T1000 (cell line): ENCODE measurements at places on chromosomes 13 and 19.
A peak's percentile ranks its signal among the peaks of the same experiment; 100 is the strongest.

- DNase-seq = no peak
These were observed 47.5 kb upstream of the LSM14A start for GRCh38 chr19:34124828-34125227.

DNA sequence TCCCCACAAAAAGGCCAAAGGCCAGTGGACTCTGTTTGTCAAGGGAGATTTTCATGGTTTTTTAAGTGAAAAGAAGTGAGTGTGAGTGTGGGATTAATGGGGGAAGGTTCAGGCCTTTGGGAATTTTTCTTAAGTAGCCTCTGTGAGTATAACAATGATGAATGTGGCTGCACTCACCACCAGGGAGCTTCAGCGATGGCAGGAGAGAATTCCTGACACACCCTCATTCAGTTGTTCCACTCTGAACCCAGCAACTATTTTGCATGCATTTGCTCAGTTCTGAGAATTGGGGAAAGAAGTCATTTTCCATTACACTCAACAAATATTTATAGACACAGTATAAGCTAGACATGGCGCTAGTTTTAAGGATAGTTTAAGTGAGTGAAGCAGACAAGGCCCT lies 117.9 kb downstream of the CCNA1 start:
- DNase-seq = no peak

GRCh38 chr19:6639439-6639838 lies 30.5 kb downstream of the TNFSF14 start:
- DNase-seq = no peak

DNA sequence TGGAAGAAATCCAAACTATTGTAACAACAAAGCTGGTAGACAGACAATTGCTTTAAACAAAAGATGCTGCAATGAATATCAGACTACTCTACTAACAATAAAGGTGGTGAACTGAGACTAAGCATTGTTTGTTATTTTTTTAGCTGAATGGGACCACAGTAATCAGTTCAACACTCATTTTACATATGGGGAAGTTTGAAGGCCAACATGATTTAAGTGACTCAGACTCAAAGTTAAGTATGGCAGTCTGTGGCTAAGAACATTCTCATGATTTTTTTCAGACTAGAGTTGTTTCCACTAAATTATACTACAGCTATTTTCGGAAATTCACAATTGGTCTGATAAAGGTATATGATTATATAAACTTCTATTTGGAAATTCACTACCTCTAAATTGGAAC lies 10.4 kb downstream of the EXOSC8 start:
- DNase-seq = no peak

DNA sequence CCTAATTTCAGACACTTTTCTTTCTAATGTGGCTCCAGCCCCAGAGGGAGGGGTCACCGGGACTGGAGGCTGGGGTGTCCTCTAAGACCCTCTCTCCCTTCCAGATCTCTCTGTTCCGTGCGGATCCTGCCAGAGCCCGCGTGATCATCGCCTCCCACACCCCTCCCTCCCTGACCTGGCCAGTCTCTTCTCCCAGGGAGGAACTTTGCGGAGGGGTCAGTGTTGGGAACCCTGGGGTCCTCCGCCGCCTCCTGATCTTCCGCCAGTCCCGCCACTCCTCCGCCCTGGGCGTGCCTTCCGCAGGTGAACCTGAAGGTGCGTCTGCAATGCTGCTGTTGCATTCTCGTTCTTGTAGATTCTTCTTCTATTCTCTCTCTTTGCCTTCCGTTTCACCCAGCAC lies 9.1 kb downstream of the SOX21 start:
- no peak for DNase-seq

DNA sequence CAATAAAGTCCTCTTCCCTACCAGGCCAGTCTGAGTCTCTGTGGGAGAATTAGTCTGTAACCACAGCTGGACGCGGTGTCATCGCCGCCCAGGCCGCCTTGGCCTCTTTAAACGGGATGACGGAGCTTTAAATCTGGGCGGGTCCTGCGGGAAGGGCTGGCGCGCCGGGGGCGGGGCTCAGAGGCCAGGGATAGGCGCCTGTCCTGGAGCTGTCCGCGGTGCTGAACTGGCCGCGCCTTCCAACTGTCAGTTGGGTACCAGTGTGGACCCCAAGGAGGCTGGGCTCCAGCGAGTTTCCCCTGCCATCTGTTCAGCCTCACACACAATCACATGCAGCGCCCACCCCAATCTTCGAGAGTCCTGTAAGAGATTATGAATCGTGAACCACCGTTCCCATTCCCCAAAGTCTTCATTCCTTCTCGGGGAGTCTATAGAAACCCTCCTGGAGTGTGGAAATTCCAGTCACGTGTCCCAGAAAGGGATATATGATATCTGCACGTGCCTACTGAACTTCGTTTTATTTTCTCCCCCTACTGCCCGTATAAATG lies 11.5 kb downstream of the APLP1 start:
- peak; percentile 87 for DNase-seq

DNA sequence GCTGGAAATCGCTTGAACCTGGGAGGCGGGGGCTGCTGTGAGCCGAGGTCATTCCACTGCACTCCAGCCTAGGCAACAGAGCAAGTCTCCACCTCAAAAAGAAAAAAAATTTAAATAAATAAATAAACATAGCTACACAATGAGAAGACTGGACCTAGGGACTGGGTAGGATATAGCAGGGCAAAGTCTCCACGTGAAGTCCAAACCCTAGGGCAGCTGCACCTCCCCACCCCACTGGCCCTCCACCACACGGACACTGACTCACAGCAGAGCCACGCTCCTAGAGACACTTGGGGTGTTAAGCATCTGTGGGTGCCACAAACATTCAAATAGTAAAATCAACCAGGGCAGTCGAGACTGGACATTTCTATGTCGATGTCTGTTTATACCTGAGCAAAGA lies 7.1 kb downstream of the LATS2 start:
- DNase-seq = no peak

DNA sequence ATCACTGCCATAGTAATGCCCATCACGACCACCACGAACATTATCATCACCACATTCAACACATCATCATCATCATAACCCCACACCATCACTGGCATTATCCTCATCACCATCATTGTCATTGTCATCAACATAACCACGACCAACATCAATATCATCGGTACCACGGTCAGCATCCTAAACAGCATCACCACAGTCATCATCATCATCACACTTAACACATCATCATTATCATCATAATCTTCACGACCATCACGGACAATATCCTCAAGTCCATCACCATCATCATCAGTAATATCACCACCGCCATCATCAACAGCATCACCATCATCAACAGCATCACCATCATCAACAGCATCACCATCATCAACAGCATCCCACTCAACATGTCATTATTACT lies 70.3 kb downstream of the MBD3L1 start:
- no peak for DNase-seq

- DNase-seq = peak; percentile 73
These were observed 407 bp upstream of the ZNF550 start for GRCh38 chr19:57560049-57560491.

- no peak for DNase-seq
These were observed 10.0 kb downstream of the KLC3 start for GRCh38 chr19:45350477-45351058.

DNA sequence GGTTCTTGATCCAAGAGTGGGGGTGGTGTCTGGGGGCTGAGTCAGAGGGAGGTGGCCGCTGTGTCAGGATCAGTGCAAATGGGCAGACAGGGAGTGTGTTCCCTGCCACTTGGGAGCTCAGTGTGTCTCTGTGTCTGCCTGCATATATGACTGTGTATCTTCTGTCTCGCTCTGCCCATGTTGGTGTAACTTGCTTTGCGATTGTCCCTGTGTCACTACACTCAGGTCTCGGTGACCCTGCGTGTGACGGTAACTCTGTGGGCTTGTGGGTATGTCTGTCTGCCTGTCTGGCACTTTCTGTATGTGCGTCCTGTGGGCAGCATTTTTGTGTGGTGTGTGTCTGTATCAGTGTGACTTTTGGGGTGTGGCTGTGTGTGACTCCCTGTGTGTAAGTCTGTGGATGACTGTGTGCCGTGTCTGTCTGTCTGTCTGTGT lies 8.2 kb upstream of the ERFL start:
- no peak for DNase-seq

DNA sequence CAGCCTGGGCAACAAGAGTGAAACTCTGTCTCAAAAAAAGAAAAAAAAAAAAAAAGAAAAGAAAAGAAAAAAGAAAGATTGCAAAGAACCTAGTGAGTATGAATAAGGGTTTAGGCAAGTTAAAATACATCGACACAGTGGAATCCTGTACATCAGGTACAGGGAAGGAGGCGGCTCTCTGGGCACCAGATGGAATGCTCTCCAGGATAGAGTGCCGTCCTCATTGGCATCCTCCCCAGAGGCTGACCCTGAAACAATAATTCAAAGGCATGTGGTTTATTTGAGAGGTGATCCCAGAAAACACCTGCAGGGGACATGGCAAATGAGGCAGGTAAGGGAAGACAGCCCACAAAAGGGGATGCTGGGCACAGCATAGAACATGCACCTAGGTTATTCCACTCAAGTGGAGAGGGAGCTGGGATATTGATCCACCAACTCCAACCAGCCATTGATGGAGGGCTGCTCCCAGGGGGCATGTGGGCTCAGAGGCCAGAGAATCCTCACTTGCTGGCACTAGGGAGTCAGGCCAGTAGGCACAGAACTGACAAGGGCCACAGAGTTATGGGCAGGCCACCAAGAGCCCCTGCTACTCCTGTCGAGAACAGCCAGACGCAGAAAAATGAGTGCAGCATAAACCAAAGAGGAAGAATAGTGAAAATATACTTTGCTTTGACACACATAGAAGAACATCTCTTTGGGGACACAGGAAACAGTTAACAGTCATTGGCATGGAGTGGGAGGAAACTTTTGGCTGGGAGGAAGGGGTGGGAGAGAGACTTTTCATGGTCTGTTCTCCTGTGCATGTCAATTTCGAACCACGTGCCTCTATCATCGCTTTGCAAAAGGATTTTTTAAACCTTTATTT lies 4.2 kb downstream of the TSPAN16 start:
- no peak for DNase-seq

- no peak for DNase-seq
These were observed 487.2 kb upstream of the GPC6 start for GRCh38 chr13:92739306-92739818.

DNA sequence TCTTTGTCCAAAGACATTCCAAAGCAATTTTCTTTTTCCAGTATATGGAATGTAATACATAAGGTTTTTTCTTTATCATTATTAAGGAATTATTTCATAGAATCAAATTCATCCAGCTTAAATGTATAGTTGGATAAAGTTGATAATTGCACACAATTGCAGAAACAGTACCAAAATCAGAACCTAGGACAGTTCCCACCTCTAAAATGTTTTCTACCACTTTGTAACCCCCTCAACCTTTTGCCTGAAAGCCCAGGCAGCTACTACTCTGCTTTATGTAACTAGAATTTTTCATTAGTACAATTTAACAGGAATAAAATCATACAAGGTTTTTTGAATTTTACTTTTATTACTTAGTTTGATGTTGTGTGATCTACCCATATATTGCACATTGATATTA lies 98.0 kb downstream of the PRR20E start:
- DNase-seq = no peak

DNA sequence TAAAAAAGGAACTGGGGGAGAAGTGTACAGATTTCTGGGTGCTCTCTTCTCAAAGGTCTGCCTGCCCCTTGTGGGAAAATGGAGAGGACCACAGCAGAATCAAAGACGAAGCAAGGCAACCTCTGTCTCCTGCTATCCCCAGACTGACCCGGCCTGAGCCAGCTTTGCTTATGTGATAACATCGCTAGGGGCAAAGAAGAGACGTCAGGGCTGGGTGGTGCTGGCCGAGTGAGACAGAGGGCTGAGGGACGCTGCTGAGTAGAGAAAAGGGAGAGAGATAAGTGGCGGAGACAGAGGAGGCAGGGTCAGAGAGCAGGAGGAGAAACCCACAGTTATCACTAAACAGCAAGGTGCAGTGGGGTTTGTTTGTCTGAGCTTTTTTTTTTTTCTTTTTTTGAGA lies 4.6 kb upstream of the MUC16 start:
- DNase-seq = no peak

GRCh38 chr19:12801466-12802266 lies at the start of the genes PRDX2 and THSD8:
TSS of gene PRDX2 (minus strand) at chr19:12801800. CDS start at chr19:12801261, 539 bp downstream.
TSS of gene THSD8 (plus strand) at chr19:12802069. CDS start at chr19:12802072, 3 bp downstream.
- peak; percentile 40 for DNase-seq

DNA sequence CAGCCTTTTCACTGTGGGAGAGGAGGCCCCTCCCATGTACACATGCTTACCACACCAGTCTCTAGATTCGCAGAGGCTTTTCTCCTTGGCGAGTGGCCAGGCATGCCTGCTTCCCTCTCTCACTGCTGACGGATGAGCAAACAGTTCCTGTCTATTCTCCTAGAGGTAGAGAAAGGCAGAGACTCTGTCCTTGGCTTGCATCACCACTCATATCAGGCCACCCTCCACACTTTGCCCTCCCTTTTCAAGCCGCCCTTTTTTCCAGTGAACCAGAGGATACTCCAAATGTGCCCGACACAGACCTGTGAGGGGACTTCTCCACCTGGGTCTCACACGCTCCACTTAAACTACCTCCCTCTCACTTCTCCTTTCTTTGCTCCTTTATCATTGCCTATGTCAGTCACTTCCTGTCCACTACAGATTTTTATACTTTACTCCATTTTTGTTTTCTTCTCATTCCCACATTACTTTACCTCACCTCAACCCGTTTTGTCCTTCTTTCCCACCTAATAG lies 284.6 kb downstream of the DNAJC15 start:
- no peak for DNase-seq

DNA sequence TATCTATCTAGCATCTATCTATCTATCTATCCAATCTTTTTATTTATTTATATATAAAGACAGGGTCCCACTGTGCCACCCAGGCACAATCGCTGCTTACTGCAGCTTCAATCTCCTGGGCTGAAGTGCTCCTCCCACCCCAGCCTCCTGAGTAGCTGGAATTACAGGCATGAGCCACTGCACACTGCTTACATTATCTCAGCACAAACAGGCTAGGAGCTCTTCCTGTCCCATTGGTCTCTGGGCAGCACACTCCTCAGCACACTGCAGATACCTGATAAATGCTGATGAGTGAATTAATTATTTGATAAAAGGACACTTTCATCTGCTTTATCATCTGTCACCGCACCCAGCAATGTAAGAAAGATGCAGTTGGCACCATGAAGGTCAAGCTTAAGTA lies 16.1 kb downstream of the ZNF562 start:
- no peak for DNase-seq

DNA sequence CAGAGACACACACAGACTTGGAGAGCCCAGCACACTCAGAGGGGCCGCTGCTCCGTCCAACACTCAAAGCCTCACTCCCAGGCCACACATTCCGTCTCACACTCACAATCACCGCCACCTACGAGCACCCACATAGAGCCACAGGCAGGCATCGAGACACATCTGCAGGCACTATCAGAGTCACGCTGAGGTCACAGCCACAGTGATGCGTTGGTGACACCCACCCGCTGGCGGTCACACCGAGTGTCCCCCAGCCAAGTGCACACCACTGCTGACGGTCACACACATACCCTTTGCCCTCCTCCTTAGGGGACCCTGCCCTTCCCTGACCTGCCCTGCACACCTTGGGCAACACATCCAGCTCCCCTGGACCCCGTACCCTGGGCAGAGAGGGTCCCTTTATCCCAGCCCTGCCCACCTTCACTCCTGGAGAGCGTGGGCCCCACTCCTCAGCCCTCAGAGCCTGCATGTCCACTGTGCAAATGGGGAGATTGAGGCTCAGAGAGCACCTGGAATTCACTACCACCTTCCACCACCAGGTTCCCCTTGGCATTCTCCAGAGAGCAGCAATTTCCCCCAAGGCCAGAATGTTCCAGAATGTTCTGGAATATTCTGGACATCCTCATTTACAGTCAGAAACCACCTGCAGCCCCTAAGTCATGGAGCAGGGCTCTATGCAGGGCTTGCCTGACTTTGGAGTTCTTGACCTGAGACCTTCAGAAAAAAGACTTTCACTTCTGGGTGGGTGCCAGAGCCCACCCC lies 5.4 kb downstream of the FUT5 start:
- no peak for DNase-seq

GRCh38 chr19:13425151-13425550 lies 81.1 kb downstream of the CACNA1A start:
- peak; percentile 48 for DNase-seq

- DNase-seq = no peak
These were observed 27.3 kb downstream of the PIP5K1C start for GRCh38 chr19:3672993-3673392.
